ENCODE measurements at places on chromosomes 5 and 9.

GRCh38 chr5:101047181-101047580, 144.1 kb upstream of the ST8SIA4 start:
- no peak for DNase-seq

- no peak for DNase-seq
These were observed 8.9 kb upstream of the RAB14 start for GRCh38 chr9:121210536-121210935.

GRCh38 chr5:96605144-96605837, 56.9 kb upstream of the CAST start:
- DNase-seq, result no peak

GRCh38 chr9:101448680-101449070, 13.1 kb upstream of the ALDOB start:
- DNase-seq, result no peak

GRCh38 chr9:88378317-88378716, 9.9 kb upstream of the SPIN1 start:
- no peak for DNase-seq

GRCh38 chr5:139342423-139342723, 719 bp downstream of the PAIP2 start:
- no peak for DNase-seq

GRCh38 chr5:84191281-84191680, 193.4 kb downstream of the EDIL3 start:
- peak; percentile 10 for DNase-seq

GRCh38 chr9:99030092-99030511, 74.8 kb upstream of the TGFBR1 start:
- DNase-seq, result no peak

GRCh38 chr5:176700239-176700847, 53.1 kb downstream of the TSPAN17 start:
- DNase-seq, result no peak

GRCh38 chr5:104733063-104733669, 1170.6 kb upstream of the NUDT12 start:
- DNase-seq, result no peak

GRCh38 chr5:132829742-132830435, 558 bp downstream of the SHROOM1 start:
- DNase-seq, result peak; percentile 87

DNA sequence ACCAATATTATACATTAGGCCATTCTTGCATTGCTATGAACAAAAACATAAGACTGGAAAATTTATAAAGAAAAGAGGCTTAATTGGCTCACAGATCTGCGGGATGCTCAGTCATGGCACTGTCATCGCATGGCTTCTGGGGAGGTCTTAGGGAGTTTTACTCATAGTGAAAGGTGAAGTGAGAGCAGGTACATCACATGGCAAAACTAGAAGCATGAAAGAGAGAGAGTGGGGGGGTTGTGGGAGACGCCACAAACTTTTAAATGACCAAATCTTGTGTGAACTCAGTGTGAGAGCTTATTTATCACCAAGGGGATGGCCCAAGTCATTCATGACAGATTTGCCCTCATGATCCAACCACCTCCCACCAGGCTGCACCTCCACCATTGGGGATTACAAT, 398.3 kb upstream of the EDIL3 start:
- no peak for DNase-seq

DNA sequence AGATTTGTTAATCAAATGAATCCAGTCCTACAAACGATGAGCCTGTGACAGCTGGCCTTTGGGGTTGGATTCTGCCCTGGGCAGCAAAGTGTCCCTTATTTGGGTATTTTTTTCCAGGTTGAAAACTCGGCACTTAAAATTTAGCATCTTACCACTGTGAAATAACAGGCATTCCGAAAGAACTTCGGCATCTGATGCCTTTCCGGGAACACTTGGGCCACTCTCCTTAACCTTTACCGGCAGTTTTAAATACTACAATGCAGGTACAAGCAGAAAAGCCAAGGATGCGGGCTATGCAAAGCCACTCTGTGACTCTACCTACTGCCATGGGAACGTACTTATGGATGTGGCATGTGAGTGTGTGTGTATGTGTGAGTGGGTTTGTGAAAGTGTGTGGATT, 1.0 kb upstream of the RASGRF2 start:
- DNase-seq, result no peak

GRCh38 chr9:114905170-114905940, 25.0 kb downstream of the TNFSF8 start:
- no peak for DNase-seq

- no peak for DNase-seq
These were observed 77.8 kb upstream of the ZNF462 start for GRCh38 chr9:106785200-106785599.

DNA sequence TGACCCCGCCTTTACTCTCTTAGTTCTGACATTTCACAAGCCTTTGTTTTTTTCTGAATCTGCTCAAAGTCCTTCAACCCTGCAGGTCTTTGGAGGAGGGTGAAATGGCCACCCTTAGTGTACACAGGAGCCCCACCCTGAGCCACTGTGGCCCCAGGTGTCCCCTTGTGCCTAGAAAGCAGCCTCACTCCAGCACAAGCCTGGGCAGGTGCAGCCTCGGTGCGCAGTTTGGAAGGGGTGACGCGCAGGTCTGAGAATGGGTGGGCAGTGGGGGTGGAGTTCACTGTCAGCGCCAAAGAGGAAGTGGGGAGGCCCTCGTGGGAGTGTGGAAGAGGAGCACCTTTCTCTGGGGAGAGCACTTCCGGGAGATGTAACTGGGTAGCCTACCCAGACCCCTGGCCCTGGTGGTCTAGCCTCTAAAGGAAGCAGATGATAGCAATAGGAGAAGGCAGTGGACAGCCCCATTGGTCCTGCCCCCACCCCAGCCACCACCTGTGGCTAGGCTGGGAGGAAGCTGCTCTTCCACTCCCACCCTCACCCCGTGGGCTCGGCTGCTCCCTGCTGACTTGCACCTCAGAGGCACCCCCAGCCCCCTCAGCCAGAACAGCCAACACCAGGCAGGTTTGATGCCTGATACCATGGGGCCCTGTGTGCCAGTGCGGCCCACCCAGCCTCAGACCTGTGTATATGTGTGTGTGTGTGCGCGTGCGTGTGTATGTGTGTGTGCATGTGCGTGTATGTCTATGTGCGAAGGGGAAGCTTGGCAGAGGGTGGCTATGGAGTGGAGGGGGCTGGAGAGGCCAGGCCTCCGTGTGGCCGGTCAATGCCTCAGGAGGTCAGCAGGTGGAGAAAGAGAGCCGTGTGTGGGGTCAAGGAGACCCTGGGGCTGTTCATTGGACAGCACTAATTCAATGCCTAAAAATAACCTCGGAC, 16.8 kb upstream of the DAB2IP start:
- DNase-seq, result no peak

DNA sequence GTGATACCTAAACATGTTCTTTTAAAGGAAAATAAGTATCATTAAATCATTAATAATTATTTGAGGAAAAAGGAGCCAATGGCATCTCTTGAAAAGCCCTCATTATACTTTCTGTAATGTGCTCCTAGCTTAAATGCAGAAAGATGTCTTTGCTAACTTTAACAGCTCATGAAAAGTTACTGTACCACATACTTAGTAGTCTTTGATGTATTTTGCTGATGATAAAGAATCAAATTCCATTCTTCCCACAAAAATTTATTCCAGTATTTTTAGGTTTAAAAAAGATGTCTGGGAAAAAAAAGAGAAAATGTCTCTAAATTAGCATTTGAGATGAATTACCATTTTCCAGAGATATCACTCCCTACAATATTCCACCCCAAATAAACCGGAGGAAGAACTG, 112.5 kb downstream of the PPP2R2B start:
- no peak for DNase-seq

DNA sequence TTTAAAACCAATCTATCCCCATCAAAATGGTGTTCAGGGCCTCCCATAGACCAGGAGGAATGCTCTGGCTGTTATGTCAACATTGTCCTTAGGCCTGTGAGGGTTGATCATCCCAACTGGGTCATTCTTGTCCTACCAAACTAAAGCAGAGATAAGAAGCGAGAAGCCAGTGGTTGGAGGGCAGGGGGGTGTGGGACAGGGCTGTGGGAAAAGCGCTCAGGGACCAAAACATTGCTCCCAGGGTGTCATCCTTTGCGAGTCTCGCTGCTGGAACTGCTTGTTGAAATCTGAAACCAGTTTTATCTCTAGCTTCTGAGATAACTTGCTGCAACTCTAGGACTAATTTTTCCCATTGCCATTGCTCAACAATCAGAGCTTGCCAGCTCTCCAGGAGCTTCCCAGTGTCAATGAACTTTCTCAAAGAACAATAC, 48.1 kb downstream of the SPATA31C2 start:
- DNase-seq, result no peak

DNA sequence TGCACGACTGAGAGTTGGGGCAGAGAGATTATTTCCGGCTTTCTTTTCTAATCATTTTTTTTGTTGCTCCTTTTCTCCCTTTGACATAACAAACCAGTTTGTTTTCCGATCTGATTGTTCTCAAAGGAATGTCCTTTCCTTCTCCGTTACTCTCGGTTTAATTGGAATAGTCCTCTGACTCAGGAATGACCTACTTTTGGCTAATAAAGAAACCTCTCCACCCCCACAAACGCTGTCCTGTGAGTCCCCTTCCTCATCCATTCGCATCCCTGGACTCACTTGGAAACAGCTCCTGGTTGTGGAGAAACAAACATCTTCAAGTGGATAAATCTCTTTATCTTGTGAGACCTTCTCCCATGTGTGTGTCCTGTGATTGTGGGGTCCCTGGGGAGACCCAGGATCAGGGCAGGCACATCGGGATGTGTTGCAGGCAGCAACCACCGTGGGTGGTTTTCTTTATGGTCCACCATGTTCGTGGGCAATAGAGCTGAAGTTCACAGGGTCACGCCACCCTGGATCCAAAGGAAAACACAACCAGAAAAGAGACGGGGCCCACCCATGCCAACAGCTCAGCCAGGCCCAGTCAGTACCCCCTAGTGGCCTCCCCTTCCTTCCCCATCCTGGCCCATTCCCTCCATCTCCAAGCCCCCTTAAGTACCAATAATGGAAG, 45.2 kb upstream of the NEK6 start:
- no peak for DNase-seq

DNA sequence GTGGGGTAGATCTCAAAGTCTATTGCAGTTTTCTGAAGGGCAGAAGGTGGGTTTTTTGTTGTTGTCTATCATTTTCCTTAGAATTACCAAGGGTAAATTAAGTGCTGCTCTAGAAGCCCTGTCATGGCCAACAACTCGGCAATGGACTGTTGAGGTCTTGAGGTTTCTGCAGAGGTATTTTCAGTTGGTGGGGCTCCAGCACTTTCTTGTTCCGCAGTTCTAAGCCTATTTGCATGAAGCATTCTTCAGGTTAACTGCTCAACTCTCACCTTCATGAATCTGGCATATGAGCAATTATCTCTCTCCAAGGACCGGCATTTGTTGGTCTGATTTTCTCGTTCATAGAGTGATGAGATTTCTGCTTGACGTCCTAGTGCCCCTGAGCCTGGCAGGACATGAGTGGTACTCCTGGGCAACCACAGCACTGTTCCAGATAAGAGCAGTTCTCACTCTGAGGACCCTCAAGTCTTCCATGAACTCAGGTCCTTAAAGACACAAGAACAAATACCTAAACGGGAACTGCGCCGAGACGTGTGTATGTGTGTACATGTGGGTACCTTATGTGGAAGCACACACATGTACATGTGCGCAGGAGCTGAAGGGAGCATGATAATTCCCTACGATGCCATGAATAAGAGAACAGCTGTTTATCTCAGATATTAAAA, 544.5 kb downstream of the CSNK1G3 start:
- no peak for DNase-seq

GRCh38 chr9:18190671-18191374, 283.1 kb upstream of the ADAMTSL1 start:
- no peak for DNase-seq

DNA sequence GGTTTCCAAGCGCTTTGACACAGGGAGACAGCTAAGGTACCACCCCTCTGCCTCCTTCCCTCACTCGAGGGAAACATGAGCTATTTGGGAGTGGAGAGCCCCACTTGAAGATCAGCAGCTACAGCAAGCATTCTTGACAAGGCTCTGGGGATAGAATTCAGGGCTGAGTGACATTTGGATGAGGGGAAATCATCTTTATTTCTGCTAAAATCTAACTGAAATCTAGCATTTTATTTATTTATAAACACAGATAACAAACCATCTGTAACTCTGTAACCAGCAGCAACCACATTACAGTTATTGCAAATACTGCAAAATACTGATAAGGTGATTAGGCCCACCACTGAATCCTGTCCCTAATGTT, 22.4 kb downstream of the RNF130 start:
- DNase-seq, result no peak

DNA sequence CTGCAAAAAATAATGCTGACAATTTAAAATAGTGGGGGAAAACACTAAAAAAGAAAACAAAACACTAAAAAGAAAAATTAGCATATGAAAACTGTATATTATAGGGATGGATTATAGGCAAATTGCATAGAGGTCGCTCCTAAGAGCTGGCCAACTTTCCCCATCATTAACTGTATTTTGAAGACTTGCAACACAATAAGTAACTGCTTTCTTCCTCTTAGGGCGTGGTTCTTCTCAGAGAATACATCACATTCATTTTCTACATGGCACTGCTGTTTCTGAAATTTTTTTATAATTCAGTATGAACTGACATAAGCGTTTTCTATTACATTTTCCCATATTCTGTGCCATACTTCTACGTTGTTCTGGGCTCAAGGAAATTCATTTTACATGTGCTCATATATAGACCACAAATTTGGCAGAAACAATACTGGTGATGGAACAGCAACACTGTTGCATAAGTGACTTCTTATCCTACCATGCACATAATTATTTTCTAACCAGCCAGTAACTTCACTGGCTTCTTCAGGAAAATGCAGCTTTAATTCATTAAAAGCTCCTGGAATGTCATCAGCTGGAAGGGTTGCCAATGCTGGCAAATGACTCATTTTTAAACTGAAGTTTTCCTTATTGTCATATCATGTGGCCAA, 171.2 kb upstream of the DMAC1 start:
- DNase-seq, result no peak

- DNase-seq, result no peak
These were observed 289.8 kb upstream of the ANKRD55 start for GRCh38 chr5:56522960-56523359.

DNA sequence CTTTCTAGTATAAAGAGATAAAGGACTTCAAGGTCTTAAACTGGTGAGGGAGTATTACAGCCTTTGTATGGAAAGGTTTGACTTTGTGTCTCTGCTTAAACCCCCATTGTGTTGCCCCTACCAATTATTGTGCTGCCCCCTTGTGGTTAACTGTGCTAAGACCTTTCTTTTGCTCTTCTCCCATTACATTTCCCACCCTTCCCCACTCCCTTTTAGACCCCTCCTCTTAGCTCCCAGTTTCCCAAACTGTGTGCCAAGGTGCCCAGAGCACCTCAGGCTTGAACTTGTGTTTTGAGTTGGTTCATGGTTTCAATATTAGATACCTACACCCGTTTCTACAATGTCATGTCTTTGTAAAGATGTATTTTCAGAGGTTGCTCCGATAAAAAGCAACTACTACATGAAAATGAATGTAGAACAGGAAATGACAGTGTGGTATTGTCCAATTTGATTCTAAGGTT, 2.9 kb downstream of the JAK2 start:
- peak; percentile 22 for DNase-seq

GRCh38 chr5:153792305-153792704, 246.4 kb downstream of the FAM114A2 start:
- no peak for DNase-seq

- no peak for DNase-seq
These were observed 267.6 kb downstream of the PBX3 start for GRCh38 chr9:126014726-126015125.

GRCh38 chr5:107275333-107275732, 395.4 kb downstream of the EFNA5 start:
- DNase-seq, result no peak

GRCh38 chr9:132679946-132680625, 9.8 kb downstream of the GTF3C4 start:
- no peak for DNase-seq

Data from transverse colon (tissue), 4 donors.